CD4-positive, CD25-positive, alpha-beta regulatory T cell (primary cell): ENCODE measurements at places on chromosomes 4 and X.

- DNase-seq, result no peak
Measured at GRCh38 chrX:45323387-45323786, 122.7 kb upstream of the DIPK2B start.

DNA sequence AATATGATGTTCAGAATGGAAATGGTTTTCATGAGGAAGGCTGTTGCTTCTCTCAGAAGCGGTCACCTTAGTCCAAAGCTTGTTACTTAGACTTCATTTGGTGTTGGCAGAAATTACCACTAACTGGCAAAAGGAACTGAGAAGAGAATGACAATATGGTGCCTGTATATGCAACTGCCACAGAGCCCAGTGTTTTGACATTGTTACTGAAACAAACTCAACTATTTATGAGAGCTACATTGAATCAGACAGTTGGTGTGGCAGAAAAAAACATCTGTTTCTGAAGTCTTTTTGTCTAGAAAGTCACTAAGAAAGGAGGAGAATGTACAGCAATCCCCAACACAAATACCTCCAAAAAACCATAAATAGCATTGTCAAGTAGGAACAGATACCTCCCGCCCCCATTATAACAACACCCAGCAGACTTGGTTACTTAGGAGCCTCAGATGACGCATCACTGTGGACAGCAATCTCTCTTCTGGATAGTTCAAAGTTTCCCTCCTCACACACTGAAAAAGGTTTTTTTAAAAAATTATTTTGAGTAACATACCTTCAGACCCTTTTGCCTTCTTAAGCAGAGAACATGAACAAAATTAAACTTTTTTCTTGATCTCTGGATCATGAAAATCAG, 92.2 kb downstream of the MAML3 start:
- DNase-seq, result no peak

DNA sequence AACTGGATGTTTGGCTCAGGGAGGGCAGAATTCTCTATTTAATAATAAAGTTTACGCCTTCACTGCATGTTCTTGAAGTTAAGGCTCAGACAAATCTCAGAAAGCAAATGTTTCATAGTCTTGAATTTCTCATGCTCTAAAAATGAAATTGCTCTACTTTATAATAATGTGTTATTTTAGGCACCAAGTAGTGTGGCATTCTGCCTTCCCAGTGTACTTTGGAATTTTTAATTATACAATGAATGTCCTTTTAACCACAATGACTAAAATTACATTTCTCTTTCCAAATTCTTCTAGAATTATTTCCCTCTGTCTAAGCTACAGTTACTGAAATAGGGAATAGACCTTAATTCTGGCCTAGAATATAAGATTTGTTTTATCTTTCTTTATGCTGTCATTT, 97.9 kb upstream of the PDE5A start:
- no peak for DNase-seq

DNA sequence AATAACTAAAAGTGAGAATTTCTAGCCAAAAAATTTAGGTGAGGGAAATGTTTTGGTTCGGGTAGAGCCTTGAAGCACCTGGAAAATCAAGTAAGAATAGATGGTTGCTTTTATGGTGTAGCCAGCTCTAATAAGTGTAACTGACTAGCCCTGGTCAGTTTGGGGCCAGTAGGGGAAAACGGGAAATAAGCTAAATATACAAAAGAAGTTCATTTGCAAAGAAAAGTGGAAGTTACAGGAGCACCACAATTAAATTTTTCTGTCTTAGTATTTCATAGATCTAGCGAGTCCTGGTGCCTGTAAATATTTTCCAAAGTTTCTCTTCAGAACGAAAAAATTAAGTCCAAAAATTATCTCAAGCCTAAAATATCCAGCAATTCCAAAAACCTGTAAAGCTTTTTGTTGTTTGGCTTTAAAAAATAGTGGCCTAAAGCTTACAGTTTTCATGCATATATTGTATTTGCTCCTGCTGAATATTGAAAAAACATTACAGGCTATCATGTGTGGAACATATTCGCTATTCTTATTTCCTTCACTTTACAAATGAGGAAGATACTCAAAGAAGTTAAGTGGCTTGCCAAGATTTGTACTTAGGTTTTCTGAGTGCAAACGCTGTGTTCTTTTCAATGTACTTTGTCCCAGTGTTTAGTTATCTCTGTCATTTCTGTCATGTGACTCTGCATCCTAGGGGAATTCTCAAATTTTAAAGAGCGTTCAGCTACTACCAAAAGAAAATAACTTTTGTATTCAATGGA, 7.3 kb upstream of the PTPN13 start:
- DNase-seq, result no peak

GRCh38 chrX:114582264-114582632, 1.6 kb upstream of the HTR2C start:
- DNase-seq, result no peak

DNA sequence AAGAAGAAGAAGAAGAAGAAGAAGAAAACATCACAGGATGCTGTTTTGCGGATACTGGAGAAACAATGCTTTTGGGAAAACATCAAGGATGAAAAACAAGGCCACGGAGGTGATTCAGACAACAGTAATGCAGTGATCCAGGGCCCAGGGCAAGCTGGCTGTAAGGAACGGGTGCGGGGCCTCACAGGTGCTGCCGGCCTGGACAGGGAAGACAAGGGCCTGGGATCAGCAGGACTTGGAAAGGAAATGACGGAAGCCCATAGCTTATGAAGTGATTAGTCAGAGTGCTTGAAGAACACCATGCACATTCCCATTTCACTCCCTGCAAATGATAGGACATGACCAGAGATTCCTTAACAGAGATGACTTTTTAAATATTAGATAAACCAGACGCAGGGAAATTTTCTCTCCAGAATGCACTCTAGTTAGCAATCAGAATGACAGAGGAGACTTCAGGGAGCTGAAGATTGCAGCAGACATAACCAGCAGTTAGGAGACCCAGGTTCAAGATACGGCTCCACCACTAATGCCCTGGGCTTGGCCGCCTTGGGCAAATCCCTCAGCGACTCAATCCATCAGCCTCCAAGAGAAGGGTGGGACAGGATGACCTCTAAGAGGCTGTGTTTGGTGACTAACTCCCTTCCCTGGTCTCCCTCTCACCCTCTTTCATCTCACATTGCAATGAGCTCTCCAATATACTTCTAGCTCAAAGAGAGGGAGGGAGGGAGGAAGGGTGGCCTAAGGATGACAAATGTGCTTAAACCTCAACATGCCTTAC, 54.1 kb downstream of the APBB2 start:
- DNase-seq, result no peak

DNA sequence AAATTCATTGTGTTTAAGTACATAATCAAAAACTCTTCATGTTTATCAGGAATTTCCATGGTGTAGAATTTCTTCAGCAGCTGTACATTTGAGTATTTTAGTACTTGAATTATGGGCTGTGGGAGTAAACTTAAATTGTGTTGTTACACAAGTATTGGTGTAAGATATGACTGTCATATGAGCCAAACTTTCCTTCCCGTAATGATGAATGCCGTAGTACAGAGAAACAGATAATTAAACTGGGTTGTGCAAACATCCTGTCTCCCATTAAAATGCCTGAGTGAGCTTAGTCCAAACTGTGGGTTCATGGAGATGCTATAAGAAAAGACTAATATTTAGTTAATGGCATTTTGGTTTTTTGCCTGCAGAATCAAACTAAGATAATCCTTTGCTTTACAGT, 159.2 kb downstream of the SLC4A4 start:
- no peak for DNase-seq
